NCI-H748 treated with DMSO at 0.1 percent for 48 hours (cell line): ENCODE measurements at places on chromosomes 4 and X.
A peak's percentile ranks its signal among the peaks of the same experiment; 100 is the strongest.

DNA sequence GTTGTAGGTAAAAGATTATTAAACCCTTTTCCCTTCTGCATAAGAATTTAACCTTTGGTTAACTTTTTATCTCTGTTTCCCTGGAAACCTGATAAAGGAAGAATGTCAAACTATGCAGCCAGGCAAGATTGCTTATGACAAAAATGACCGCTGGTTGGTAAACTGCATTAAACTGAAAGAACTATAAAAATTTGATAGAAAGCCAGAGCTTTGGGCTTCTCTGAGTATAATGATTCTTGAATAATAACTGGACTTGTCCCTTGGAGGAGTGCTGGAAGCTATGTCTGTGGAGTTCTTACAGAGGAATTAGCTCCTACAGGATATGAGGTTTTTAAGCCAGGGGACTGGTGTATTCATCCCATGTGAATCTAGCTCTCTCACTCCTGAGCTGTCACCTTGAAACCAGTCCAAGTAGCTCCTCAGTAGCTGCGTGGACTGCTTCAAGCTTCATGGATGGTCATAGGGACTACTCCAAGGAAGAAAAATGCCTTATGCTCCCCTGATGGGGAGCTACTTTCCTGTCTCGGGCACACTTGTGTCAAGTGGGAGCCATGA lies 52.0 kb downstream of the RASL11B start:
- DNase-seq = no peak

DNA sequence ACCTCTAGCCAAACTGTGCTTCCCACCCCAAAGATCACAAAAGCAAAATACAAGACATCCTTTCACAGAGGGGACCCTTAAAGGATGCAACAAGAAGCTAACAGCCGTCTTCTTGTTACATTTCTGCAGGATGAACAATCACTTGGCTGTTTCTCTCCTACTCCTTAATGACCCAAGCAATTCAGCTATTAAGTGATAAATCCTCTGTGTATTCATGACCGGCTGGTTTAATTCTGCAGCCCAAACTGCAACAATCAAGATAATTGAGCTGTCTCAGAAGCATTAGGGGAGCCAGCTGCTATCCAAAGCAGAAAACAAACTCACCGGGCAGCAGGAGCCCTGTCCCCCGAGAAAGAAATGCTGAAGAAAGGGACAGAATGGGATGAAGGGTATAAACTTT lies 85.9 kb upstream of the ACSL4 start:
- peak; percentile 2 for DNase-seq

- no peak for DNase-seq
Measured at GRCh38 chr4:153252122-153252521, 47.9 kb downstream of the TRIM2 start.

GRCh38 chr4:146294776-146295175 lies 80.4 kb downstream of the REELD1 start:
- DNase-seq = no peak

DNA sequence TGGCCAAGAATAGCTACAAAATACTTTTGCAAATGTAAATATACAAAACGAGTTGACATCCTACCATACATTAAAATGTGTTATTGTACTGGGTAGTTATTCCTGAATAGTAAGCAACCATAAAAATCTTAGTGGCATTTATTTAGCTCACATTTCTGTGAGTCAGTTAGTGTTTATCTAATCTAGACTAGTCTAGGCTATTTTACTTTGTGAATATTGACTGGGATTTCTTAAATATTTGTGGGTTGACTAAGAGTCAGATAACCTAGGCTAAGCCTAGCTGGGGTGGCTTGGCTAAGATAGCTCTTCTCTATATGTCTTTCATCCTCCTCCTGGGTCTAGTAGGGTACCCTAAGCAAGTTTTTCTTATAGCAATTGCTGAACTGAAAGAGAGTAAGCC lies 543.8 kb upstream of the DIAPH2 start:
- no peak for DNase-seq

DNA sequence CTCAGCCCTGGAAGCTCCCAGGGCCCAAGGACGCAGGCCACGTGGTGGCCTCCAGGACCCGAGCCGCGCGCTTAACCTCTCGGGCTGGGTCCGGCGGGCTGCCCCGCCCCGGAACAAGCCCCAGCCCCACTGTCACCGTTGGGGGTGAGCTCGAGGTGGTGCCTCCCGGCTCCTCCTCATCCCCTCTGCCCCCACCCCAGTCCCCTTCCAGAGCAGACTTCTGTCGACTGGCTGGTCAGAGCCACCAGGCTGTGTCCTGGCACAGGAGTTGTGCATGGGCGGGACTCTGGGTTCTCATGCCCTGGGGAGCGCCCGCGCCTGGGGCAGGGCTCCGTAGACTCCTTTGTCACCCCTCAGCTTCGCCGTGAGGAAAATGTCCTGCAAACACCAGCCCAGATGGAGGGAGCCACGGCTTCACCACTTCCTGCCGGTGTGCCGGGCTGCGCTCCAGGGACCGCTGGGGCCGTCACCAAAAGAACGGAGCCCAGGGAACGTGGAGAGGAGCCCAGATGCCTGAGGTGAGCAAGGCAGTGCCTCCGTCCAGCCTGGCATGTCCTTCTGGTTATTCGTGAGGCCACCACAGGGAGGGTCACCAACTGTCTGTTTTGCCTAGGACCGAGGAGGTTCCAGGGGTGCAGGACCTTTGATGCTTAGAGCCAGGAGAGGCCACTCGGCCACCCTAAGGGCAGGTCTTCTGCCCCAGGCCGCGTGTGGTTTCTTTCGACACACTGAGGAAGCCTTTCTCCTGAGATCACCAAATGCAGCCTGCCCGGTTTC lies 7.1 kb upstream of the RGS12 start:
- no peak for DNase-seq

DNA sequence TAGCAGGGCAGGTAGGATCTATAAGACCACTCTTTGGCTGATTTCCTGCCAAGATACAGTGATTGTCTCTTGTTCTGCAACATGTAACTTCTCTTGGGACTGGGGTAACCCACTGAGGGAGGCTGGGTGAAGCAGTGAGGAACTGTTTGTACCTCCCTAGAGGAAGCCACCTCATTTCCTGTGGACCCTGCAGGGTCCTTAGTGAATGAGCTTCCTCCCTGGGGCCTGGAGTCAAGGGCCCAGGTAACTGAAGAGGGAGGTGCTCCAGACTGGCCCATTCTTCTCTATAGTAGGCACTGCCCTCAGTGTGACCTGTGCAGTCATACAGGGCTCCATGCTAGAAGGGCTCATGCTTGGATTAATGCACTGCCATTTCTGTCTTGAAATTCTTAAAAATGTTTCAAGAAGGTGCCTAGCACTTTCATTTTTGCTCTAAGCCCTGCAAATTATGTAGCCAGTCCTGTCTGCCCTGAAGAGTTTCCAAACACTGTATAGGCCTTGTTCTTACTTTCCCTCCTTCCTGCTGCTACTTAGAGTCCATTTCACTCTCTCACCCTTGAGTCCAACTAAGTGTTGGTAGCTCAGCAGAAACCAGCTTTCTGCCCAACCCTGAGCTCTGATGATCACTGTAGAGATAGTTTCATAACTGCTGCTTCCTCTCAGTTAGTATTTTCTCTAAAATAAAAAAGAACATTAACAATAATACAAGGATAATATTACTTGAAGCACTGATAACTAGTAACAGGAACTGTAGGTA lies 8.5 kb upstream of the GRIA3 start:
- DNase-seq = peak; percentile 9

DNA sequence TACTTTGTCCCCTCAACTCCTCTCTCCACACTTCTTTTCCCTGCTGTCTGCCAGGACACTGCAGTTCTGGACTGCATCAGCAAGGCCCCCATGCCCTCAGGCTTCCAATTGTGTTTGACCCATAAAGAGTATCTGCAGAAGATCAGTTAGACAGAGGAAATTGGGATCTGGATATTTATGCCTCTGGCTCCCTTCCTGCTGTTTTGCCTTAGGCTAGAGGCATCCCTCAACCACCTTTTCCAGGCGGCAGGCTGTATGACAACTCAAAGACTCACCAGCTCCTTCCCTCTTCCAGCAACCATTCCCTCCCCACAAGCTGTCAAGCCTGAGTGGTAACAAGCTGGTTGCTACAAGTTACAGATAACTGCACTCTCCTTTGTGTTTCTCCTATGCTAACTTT lies 66.4 kb upstream of the NDP start:
- no peak for DNase-seq

DNA sequence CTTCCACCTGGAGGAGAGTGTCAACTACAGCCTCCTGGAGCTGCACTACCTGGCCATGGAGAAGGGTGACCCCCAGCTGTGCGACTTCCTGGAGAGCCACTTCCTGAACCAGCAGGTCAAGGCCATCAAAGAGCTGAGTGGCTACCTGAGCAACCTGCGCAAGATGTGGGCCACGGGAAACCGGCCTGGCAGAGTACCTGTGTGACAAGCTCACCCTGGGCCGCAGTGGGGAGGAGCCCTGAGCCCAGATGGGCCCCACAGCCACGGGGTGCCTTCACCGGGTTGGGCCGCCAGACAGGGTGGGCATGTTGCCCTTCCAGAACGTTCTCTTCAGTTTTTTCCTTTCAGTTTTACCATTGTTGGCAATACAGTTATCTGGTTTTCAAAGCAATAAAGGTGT lies 15.2 kb upstream of the FAM47A start:
- no peak for DNase-seq

- DNase-seq = no peak
Measured at GRCh38 chr4:54152846-54153600, 53.1 kb downstream of the GSX2 start.

DNA sequence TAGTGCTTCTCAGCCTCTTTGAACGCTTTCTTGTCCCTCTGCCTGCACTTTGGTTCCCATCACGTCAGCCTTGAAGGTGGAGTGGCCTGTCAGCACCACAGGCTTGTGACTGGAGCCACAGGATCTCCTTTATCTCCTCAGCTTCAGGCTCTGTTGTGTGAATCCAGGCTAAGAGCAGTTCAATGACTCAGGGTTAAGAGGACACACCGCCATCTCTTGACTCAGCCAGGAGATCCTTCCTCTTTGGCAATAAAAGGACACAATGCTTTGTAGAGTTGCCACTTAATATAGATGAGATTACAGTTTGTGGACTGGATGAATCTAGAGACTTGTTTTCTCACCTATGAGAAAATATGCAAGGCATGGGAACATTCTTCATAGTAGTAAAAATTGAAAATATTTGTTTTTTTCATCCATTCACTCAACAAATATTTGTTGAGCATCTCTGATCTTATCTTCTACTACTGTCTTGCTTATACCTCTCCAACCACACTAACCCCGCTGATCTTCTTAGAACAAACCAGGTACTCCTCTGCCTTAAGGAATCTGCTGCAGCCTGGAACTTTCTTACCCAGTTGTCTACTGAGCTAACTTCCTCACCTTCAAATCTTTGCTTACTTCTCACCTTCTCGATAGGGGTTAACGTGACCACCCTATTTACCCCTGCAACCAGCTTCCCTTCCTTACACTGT lies 62.3 kb downstream of the UCHL1 start:
- DNase-seq = no peak

DNA sequence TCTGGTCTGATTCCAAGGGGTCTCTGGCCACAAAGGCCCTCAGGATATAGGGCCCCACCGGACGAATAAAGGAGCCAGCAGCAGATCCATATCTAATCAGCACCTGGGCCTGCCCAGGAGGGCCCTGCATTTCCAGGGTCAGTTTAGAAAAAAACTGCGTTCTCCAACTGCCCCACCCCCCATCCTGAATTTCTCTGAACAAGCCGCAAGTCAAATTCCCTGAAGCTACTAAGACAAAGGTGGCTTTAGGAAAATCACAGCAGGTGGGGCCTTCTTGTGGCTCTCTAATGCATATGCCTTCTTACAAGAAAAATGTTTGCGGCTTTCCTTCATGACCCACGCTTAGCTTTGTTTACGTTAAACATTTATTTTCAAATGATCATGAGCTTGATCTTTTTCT lies 76.6 kb downstream of the MBNL3 start:
- DNase-seq = no peak

GRCh38 chrX:11739776-11740175 lies 18.3 kb upstream of the MSL3 start:
- DNase-seq = no peak

DNA sequence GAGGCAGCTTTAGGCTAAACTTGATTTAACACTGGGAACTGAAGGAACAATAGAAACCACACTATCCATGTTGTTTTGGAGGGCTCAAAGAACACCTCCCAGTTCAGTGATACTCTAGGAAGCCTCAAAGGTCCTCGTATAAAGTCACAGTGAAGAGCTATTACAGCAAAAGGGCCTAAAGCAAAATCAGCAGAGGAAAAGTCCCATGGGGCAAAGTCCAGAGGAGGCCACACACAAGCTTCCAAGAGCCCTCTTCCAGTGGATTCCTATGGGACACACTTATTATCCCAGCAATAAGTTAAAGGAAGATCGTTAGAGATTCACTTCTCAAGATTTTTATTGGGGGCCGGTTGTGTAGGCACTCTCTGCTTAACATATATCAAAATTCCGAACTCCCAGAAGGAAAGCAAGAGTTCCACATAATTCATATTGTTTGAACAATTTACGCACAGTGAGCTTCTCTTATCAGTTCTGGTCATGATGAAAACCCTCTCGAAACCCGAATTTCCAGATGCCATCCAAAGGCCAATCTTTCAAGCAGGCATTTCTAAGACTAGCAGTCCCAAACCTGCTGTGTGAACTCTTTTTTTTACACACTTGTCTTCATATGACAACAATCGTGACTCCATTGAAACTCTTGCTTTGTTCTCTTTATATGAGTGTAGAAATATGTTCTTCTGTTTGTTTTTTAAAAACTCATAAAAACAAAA lies 53.7 kb downstream of the ANXA5 start:
- no peak for DNase-seq

DNA sequence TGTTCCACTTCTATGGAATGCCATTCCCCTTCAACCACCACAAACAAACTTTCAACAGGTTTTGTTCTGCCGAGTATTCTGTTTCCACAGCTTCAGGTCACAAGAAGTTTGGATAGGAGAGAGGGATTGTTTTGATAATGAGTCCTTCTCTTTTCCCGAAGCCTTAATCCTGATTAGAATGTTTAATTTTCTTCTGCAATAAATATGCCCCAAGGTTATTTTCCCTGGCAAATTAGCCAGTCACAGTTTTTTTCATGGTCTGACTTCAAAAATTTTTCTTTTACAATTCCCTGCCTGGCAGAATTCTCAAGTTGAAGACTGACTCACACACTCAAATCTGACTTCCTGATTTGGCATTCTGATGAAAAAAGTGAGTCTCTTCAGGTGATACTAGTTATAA lies 33.1 kb upstream of the EDNRA start:
- DNase-seq = no peak

GRCh38 chr4:3122081-3122563 lies 47.6 kb downstream of the HTT start:
- DNase-seq = no peak
